ENCODE measurements at places on chromosomes 16 and 17. TPM values are rescaled to one million over a fixed set of nuclear protein-coding genes. Genes with fewer than 3 reads are reported as not detected.

DNA sequence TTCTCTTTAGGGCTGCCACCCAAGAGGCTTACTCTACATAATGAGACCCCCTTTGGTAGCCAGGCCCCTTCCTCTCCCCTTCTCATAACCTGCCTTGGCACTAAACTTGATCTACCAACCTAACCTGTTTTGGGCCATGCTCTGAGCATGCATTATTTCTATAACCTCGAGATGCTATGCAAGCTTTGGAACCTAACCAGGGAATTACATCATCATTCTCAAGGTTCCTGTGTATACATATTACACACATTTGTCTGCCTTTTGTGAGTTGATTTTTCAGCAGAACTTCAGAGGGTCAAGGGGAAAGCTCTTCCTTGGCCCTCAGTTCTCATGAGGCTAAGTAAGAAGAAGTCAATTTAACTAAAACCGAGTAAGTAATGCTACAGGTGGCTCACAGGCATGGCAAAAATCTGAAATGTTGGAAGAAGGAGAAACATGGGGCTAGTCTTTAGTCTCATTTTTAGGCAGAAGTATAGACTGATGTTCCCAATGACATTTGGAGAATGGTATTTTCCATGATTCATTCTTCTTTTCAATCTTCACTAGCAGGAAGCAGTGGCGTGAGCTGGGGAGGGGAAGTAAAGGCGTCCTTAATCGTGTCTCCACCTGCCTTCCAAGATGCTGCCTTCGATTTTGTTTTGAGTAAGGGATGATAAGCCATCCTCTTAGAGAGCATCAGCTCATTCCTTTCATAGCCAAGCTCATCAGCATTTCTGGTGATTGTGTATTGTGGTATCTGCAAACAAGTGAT lies 308.4 kb downstream of the ABCC12 start:
- no peak for DNase-seq

- DNase-seq = no peak
Measured at GRCh38 chr17:75591722-75592302, 4.2 kb downstream of the MYO15B start.

- no peak for DNase-seq
Measured at GRCh38 chr16:2048116-2048543, 345 bp downstream of the TSC2 start.

DNA sequence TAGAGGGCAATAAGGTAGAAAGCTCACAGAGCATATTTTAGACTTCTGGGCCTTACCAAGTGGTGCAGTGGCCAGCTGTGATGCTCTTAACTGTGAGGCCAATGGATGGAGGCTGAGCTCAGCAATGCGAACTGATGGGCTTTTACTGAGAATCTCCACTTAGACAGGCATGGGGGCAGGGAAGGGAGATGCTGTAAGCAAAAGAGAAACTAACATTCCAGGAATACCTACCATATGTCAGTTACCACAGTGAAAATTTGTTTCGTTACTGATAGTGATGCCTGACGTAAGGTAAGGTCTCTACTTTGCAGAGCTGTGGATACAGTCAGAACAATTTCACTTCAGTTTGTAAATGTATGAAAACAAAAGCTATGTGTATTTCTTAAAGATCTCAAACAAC lies 250.6 kb upstream of the ZFHX3 start:
- DNase-seq = no peak

The RRAD gene
- 0.54 TPM for total RNA-seq

The TBC1D3D gene
- 0.23 TPM for total RNA-seq

The GDPD3 gene
- total RNA-seq = 6.7 TPM

The ALDH3A1 gene
- 0.64 TPM for total RNA-seq
